ENCODE measurements at places on chromosomes 3 and 15.
A peak's percentile ranks its signal among the peaks of the same experiment; 100 is the strongest.

- DNase-seq: no peak
Measured at GRCh38 chr3:124707656-124708062, 22.6 kb upstream of the UMPS start.

- no peak for DNase-seq
Measured at GRCh38 chr3:152037953-152038352, 164.5 kb downstream of the SUCNR1 start.

DNA sequence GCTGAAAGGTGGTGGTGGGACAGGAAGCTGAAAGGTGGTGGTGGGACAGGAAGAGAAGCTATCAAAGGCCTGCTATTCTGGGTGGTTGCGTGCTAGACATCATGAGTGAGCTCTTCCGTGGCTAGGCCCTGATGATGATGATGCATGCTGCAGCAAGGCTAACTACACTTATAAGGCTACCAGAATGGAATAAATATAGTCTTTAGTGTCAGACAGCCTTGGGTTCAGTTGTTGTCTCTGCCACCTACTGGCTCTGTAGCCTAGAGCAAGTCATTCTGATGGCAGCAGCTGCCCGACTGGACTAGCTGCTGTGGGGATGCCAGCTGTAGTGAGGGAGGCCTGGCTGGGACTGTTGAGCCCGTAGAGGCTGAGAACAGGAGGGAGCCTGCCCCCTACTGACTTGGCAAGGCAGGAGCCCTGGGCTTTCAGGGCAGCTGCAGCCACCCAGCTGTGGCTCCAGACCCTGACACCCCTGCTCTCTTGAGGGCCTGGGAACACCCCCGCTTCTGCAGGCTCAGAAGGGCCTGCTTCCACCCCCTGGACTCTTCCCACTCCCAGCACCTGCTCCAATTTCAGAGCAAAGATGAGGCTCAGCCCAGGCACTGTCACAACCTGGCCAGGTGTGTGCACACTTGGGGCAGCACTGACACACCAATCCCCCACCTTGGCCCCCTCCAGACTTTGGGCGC, 21.4 kb upstream of the ZBED2 start:
- DNase-seq: peak; percentile 57

GRCh38 chr15:57134851-57135250, 216.4 kb downstream of the TCF12 start:
- DNase-seq: no peak

DNA sequence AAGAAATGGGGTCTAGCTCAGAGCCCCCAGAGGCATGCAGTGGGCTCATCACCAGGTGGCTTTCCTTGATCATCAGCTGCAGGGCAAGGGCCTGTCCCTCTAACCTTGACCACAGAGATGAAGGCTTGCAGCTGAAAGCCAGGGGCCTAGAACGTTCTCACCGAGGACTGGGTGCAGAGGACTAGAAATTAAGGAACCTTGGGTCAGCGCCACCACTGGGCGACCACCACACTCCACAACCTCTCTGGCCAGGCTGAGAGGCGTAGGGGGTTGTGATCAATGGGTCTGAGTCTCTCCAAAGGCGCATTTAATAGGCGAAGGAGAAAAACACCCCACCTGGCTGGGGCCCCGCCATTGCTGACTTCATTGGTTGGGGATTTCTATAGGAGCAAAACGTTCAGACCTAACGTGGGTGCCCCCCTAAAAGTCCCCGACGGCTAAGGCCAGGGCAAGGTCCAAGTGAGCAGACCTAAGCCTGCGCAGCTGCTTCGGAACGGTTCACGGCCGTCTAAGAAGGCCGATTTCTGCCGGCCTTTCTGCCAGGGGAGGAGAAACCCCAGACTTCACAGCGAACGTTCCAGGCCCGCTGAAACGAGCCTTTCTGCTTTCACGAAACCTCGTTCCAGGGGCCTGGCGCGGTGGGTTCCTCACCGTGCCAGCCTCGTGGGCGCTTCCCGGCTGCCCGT, 915 bp downstream of the BCL2L10 start:
- no peak for DNase-seq

DNA sequence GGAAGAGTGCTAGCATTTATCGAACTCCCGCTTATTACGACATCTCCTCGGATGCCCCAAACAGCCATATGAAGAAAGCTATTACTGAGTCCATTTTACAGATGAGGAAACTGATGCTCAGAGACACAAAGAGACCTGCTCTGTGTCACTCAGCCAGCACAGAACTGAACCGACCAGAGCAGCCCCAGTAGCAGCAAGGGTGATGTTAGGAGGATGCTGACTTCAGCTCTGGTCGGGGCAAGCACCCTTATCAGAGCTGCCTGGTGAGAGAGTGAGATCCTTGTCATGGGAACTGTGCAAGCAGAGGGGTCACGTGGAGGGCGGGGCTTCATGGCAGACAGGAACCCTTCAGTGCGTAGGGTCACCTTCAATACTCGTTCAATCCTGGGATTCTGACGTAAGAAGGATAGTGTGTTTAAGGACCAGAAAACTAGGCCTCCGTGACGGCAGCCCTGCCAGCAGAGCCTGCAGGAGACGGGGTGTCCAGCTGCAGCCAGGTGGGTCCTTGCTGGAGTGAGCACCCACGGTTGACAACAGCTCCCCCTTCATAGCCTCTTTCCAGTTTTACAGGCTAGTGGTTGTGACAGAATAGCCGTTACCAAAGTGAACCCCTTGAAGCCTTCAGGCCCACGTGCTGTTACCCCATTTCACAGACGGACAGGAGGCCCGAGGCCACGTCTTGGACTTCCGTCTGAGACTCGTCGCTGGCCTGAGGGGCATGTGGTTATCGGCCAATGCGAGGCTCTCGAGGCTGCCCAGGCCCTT, 12.0 kb upstream of the IQSEC1 start:
- no peak for DNase-seq

- no peak for DNase-seq
Measured at GRCh38 chr3:128309026-128309425, 155.7 kb downstream of the EEFSEC start.

DNA sequence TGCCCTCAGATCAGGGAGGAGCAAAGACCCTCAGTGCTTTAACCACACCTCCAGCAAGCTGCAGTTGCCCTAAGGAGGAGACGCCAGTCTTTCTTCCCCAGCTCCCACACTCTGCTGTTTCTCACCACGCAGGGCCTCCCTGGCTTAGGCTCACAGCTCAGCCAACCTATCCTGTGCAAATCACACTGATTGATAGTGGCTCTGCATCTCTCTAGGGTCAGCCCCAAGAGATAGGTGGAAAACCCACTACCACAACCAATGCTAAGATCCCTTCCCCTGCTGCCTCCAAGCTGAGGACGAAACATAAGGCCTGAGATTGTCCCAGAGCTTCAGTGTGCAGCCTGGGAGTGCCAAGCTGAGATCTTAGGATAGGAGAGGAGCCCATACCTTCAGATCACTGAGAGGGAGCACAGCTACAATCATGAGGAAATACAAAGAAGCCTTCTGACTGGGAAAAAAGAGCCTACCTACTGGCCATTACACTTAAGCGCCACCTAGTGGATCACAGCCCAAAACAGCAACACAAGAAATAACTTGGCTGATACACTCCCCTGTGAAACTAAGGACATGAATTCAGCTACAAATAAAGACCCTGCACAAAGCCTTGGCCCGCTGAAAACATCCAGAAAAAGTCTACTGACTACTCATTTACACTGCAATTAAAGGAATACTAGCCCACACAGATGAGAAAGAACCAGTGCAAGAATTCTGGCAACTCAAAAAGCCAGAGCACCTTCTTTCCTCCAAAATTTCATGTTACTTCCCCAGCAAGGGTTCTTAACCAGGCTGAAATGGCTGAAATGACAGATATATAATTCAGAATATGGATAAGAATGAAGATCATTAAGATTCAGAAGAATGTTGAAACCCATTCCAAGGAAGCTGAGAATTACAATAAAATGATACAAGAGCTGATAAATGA, 271.5 kb upstream of the DCBLD2 start:
- DNase-seq: no peak

DNA sequence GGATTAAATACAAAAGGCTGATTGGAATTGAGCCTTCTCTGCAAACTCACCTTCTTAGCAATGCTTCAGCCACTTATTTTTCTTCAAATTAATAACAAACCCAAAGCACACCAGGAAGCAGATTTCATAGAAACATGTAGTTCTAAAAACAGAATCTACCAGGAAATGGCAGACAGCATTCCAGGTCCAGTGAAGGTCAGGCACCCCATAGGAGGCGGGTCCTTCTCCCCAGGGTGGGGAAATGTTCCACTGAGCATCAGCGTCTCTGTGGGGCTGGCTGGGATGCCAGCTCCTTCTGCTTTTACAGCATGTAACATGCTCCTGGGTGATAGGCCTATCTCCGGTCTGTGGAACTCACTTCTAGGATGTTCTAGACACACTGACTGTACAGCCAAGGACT, 49.2 kb downstream of the CTNNB1 start:
- DNase-seq: no peak

- DNase-seq: peak; percentile 79
Measured at GRCh38 chr3:186540221-186540834, 3.9 kb downstream of the CRYGS start.

DNA sequence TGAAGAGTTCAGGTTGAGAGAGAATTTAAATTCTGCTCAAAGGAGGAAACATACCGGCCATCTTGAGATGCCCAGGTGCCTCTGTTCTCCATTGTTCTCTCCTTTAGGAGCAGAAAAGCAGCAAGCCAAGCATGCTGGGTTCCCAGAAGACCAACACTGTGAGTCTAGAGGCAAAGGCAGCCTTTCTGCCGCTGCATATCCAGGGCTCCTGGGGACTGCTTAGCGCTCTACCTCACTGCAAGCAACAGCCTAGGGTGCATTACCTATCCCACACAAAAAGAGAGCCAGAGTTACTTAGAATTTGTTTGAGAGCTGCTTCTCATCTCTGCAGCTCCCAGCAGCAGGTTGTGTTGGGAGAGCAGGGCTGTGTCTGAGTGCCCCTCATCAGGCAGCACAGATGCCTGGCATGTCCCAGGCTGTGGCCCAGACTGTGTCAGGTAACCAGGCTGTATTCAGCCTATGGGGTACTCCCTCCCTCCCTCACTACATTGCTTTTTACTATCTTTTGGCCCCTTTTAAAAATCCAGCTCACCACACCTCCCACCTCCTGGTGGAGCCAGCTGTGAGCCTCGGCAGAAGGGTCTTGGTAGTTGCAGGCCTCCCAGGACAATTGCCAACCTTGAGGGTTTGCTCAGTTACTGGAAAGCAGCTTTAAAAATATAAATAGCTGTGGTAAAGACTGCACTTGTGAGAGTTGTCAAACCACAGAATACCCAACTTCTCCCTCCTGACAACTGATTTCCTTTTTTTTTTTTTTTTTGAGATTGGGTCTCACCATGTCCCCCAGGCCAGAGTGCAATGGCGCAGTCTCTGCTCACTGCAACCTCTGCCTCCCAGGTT, 30.2 kb downstream of the BCL2L10 start:
- no peak for DNase-seq

DNA sequence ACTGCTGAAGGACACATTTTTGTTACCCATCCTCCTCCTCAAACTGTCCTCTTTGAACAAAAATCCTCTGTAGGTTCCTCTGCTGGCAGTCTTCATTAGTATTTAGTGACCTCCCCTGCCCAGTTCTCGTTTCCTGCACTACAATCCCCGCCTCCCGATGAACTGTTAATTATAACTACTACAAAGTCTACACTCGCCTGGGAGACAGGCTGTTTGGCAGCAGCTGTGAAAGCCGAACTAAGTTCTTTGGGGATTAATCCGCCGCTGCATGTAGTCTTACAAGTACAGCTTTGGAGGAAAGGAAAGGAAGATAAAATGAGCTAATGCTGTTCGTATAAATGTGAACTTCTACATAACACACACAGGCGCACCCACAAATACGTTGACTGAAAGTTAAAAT, 160.0 kb upstream of the WNT5A start:
- no peak for DNase-seq

GRCh38 chr3:114213627-114214541, 23.5 kb downstream of the ZNF80 start:
- DNase-seq: peak; percentile 57

DNA sequence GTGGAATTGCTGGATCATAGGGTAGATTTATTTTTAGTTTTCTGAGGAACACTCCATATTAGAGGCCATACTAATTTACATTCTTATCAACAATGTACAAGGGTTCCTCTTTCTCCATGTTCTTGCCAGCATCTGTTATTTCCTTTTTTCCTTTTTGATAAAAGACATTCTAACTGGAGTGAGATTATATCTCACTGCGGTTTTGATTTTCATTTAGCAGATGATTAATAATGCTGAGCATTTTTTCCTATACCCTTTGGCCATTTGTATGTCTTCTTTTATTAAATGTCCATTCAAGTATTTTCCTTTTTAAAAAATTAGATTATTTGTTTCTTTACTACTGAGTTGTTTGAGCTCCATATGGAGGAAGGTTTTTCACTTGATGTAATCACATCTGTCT, 1189.5 kb downstream of the ZPLD1 start:
- DNase-seq: no peak

DNA sequence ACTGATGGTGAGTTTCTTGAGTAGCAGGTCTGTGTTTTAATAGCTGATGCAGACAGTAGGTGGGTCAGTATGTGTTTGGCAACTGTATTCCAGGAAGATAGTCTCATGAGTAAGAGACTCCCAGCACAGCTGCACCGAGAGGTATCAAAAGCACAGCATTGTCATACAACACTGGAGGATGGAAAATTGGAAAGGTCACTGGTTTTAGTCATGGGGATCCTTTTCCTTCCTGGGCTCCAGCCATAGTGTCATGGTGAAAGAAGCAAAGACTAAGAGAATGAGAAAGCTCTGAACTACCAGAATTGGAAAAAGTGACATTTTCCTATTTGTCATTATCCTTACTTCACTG, 61.5 kb downstream of the P3H2 start:
- DNase-seq: no peak

DNA sequence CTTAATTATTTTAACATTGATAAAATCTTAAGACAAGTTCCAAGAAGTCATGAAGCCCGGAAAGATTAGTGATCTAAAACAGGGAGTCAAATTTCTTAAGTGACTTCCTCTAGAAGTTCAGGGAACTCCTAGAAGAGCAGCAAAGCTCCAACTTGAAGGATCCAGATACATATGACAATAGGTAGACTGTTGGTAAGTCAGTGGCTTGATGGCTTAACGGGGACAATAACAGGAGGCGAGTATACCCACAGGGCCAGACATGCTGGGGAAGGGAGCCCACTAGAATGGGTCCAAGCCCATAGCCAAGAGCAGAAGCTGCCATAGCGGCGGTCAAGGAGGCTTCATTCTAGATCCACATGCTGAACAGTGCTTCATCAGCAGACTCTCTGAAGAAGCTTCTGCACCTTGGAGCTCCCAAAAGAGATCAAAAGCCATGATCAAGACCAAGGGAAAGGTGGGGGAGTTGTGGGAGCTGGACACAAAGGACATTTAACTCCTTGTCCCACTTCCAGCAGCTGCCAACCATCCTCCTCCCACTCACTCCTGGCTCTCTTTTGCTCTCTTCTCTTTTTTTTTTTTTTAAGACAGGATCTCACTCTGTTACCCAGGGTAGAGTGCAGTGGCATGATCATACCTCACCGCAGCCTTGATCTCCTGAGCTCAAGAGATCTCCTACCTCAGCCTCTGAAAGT, 10.2 kb upstream of the CA12 start:
- DNase-seq: no peak

- no peak for DNase-seq
Measured at GRCh38 chr15:69529961-69530633, 77.5 kb downstream of the RPLP1 start.

GRCh38 chr3:115336836-115337235, 189.7 kb upstream of the ZBTB20 start:
- DNase-seq: no peak

GRCh38 chr3:41241800-41242571, 42.7 kb downstream of the CTNNB1 start:
- no peak for DNase-seq

GRCh38 chr3:50599716-50600118, 11.9 kb downstream of the CISH start:
- DNase-seq: no peak

- no peak for DNase-seq
Measured at GRCh38 chr3:47000922-47001730, 21.7 kb downstream of the NBEAL2 start.

GRCh38 chr15:46930426-46930825, 786.9 kb upstream of the SEMA6D start:
- no peak for DNase-seq

Measured in stimulated activated CD4-positive, alpha-beta T cell treated with anti-CD3 and anti-CD28 coated beads, TNF-alpha, amount 100 ng/mL, for 24 hours (primary cell).